ENCODE measurements at places on chromosomes 13 and 19. TPM values are rescaled to one million over a fixed set of nuclear protein-coding genes. Genes with fewer than 3 reads are reported as not detected.
A peak's percentile ranks its signal among the peaks of the same experiment; 100 is the strongest.

- DNase-seq: peak; percentile 39
Observed at GRCh38 chr13:101919541-101920181, 467.2 kb downstream of the ITGBL1 start.

DNA sequence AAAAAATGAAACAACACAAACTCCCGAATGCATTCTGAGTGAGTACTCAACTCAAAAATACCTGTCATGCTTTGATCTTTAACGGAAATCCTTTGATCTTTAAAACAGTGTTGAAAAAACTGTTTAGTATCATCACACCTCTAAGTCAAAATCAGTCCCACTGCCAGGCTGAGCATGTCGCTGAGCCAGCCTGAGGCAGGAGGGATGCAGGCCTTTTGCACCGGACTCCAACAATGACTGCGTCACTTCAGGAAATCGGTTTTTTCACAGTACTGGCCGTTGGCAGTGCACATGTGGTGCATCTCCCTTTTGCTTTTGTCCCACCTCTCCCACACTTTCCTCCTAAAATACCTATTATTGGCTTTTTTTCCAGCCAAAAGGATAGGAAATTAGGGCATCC lies 78.2 kb downstream of the SHISA2 start:
- no peak for DNase-seq

- peak; percentile 98 for DNase-seq
Observed at GRCh38 chr19:51703575-51704515, 10.7 kb downstream of the SPACA6 start.

DNA sequence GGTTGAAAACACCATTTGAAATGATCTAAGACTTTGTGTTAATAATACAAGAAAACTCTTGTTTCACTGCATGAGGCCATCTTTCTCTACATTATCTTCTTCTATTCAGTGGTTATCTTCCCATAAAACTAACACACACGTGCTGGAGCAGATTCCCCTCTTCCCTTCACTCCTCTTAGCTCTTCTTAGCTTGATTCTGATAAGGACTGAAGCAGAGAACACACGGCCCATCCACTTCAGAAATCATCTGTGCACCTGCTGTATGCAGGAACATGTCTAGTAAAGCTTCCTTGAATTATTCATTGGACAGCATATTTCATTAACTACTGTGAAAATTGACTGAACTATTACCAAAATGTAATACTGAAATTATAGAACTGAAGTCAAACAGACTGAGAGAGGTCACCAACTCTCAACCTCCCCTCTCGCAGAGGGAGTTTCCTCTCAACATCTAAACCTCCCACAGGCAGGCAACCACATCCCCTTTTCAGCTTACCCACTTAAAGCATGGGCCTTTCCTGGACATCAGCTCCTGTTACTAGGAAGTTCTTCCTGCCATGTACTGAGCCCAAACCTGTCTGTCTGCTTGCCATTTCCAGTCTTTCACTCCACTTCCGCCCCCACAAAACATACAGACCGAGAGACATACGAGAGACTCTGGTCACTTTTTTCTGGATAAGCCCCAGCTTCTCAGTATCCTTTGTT lies 113.9 kb downstream of the CRYL1 start:
- no peak for DNase-seq

Gene KLF2
- 66.4 TPM for total RNA-seq

Gene RFPL4A
- total RNA-seq: not detected

- DNase-seq: no peak
Observed at GRCh38 chr13:20580257-20580656, 13.3 kb downstream of the IFT88 start.

DNA sequence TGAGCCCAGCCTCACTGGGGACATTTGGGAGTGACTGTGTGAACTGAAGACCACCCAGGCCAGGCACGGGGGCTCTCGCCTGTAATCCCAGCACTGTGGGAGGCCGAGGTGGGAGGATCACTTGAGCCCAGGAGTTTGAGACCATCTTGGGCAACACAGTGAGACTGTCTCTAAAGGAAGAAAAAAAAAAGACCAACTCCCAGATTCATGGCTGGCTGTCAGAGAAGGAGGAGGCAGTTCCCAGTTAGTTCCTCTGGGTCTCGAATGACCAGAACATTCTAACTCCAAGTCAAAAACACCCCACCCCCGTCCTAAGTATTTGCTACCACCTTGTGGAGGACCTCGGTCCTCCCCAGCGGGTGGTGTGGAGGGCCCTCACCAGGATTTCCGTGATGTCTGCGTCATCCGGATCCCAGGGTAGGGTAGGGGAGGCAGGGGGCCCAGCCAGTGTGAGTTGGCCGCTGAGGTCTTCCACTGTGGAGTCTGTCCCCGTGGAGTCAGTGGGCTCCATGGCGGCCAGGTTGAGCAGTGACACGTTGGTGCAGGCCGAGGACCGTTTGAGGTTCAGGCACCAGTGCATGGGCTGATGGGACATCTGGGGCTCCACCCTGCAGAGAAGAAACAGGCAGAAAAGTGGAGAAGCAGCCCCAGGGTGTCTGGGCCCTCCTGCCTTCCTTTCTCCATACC lies 1.3 kb downstream of the TSKS start:
- peak; percentile 62 for DNase-seq

- no peak for DNase-seq
Observed at GRCh38 chr13:98513837-98514236, 63.1 kb downstream of the STK24 start.

- DNase-seq: no peak
Observed at GRCh38 chr13:24574847-24575246, 62.3 kb upstream of the PARP4 start.

DNA sequence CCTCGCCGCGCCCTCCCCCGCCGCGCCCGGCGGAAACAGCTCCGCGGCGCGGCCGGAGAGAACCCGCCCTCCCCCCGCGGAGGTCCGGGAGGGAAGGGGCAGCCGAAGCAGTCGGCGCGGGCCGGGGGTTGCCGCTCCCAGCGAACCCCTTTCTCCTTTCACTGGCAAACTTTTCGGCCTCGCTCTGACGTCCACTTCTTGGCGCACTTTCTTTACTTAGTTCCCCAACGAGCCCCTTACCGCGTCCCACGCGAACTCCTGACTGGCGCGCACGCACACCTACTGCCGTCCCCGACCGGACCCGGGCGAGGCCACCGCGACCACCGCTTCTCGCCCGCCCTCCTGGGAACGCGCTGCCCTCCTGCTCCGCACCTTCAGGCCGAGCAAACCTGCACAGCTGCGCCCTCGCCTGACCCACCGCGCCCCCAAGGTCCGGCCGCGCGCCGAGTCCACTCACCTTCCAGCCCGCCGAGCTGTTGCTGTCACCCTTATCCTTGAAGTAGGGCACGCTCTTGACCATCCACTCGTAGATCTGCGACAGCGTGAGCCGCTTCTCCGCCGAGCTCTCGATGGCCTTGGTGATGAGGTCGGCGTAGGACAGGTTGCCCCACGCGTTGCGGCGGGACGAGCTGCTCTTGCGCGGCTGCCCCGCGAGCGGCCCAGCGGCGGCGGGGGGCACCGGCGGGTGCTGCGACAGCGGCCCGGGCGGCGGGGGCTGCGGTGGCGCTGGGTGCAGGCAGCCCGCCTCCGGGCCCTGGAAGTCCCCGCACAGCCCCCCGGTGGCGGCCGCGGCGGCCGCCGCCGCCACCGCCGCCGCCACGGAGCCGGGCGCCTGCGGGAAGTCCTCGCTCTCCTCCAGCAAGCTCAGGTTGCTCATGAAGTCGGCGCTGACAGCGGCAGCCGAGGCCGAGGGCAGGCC lies 1.1 kb downstream of the FOXO1 start:
- peak; percentile 45 for DNase-seq

Gene NANOS3
- 1.2 TPM for total RNA-seq

DNA sequence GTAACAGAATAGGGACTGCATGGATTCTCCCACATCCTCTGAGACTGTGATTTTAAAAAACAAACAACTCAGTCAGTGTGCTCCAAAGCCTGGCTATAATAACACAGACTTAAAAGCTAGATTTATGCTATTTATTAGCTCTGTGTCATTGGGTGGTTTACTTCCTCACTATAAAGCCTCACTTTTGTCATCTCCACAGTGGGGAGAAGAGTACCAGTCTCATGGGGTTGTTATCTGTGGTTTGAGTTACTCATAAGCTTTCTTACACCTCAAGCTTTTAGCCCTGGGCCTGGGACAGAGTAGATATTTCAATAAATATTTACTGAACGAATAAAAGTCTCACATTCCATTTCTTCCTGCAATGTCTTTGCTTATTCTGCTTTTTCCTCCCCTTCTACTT lies 5.3 kb downstream of the RNASEH2B start:
- DNase-seq: no peak

- DNase-seq: no peak
Observed at GRCh38 chr19:9956956-9957355, 20.6 kb upstream of the OLFM2 start.

GRCh38 chr19:17721111-17721628 lies 1.9 kb downstream of the MAP1S start:
- no peak for DNase-seq

- no peak for DNase-seq
Observed at GRCh38 chr13:98454389-98454881, 122.5 kb downstream of the STK24 start.

DNA sequence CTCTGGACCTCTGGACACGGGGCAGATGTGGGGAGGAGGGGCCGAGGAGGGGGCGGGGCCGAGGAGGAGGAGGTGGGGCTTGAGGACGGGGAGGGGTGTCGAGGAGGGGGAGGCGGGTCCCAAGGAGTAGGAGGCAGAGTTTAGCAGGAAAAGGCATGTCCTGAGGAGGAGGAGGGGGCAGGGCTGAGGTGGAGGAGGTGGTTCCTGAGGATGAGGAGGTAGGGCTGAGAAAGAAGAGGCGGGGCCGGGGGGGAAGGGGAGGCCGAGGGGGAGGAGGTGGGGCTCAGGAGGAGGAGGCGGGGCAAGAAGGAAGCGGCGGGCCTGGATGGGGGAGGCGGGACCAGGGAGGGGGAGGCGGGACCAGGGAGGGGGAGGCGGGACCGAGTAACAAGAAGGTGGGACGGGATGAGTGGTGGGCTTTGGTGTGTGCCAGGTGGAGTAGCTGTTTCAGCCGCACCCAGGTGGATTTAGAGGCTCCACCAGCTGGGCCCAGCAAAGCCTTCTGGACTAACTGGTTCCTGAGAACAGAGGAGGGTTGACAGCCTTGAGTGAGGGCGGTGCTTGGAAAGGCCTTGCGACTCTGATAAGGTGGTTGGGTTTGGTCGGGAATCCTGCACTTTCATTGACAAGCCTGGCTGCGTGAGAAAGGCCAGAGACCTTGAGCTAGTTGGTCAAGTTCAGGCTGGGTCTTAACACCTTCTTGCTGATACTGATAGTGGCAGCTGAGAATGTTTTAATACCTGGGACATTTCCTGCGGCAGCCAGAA lies 7.7 kb downstream of the TECR start:
- DNase-seq: peak; percentile 89

Gene PEX11G
- 2.0 TPM for total RNA-seq

DNA sequence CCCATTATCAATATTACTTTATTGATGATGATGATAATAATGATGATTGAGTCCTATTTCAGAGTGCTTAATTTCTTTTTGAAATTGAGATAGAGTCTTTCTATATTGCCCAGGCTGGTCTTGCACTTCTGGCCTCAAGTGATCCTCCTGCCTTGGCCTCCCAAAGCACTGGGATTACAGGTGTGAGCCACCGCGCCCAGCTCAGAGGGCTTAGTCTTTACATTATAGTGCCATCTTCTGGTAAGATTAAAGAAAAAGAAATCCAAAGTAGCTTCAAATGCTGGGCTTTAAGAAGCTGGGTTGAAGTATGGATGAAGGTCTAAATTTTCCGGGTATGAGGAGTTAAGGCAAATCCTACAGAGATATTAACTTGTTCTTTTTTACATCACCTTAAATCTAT lies 3.4 kb upstream of the ZNF333 start:
- no peak for DNase-seq

DNA sequence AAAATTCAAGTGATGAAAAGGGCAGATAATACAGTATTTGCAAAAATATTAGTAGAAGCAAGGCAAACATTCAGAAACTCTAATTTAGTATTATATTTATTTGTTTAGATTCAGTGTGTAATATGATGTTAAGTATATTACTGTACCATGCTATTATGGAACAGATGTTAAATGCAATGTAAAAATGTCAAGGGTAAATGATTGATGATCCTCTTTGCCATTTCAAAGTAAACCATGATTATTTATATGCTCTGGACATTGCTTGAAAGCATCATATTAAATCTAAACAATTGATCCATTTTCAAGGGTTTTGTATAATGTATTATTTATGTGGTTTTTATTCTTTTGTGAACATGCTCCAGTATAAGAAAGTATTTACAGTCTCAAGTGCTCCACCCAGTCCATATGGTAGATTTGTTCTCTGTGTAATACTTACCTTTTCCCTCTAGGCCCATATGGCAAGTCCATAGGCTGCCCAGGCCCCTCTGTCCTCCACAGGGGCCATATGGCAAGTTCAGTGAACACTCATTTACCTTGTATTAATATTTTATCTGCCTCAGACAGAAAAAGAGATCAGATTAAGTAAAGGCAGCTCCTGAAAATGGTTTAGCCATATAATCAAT lies 353.5 kb downstream of the DACH1 start:
- DNase-seq: no peak

DNA sequence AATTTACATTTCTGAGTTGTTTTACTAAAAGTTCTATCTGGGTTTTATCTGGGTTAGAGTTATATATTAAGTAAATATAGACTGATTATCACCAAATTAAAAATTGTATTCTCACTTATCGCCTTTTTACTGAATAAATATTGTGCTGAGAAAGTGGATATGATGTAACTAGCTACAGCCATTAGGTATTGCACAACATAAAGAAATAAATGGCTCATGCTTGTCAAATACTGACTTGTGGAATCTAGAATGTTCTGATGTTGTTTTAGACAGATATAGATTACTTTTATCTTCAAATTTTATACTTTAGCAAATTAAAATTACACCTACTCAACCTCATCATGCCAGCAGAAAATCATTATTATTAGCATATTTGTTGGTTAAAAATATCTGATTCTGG lies 1277.1 kb upstream of the MIR17HG start:
- no peak for DNase-seq

Gene CARS2
- 37.9 TPM for total RNA-seq

- DNase-seq: no peak
Observed at GRCh38 chr13:45280011-45280410, 61.0 kb downstream of the TPT1 start.

GRCh38 chr19:6725513-6726231 lies 5.2 kb upstream of the C3 start:
- DNase-seq: no peak

DNA sequence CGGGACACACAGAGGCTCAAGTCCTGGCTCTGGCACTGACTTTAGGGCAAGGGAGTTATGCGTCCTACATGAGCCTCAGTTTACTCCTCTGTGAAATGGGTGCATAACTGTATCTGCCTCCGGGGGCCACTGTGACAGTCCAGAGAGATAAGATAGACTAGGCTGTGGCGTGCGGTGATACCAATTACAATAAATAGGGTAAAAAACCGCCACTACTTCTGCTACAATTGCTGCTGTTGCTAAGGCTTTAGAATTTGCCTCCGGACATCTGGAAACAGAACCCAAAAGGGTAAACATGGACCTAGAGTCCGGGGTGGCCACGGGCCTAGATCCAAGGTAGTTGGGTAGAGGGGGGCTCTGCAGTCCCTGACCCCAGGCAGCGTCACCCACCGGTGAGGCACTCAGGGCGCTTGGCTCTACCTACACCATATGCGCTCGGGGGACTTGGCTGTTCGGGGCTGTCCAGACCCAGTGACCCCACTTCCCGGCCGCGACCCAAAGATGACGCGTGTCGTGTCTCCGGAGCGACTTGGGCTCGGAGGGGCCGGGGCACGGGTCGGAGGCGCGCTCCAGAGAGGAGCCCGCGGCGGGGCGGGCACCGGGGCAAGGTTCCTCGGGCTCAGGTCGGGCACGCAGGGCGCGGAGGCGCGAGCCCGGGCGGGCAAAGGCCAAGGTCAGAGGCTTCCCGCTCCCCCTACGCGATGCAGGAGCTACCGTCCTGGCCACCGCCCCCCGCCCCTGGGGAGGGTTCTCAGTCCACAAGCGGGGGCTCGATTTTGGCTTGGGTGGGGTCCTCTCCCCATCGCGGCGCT lies 1.1 kb downstream of the INSR start:
- peak; percentile 61 for DNase-seq

All from left cardiac atrium (tissue), 4 donors.